NCI-H774 (cell line): ENCODE measurements at places on chromosomes 2 and 18.

- DNase-seq = no peak
Observed at GRCh38 chr2:28949617-28950305, 31.3 kb upstream of the TOGARAM2 start.

DNA sequence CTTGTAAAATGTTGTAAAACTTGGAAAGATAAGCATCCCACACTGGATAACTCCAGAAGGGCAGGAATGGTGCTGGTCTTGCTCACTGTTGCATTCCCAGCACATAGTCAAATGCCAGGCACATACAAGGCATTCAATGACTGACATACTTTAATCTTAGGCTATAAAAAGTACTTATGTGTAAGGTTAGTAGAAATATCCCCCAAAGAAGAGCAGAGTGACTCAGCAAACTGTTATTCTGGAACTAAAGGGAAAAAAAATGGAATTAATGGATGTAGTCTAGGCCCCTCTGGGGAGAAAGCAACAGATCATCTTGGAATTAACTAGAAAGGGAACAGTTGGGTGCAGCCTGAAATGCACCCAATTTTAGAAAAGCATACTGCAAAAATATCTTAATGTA, 9.0 kb downstream of the ZBTB14 start:
- DNase-seq = no peak

DNA sequence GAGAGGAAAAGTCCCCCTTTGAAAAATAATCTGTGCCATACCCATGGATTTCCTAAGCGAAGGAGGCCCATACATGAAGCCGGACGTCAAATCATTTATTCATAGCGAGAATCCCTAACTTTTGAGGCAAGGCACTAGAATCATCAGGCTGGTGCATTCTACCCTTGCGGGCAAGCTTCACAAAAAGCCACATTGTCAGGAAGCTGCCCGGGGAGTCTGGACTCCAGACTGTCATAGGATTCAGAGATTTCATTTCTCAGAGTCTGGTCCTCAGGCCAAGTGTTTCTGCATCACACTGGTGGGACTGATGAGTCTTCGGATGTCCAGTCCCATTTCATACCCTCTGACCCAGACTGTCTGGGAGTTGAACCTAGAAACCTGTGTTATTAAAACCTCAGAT, 8.9 kb downstream of the SLC9A4 start:
- DNase-seq = no peak

- DNase-seq = no peak
Observed at GRCh38 chr2:69200107-69200520, 186.9 kb downstream of the GFPT1 start.

GRCh38 chr2:54546518-54546917, 90.4 kb downstream of the SPTBN1 start:
- no peak for DNase-seq

DNA sequence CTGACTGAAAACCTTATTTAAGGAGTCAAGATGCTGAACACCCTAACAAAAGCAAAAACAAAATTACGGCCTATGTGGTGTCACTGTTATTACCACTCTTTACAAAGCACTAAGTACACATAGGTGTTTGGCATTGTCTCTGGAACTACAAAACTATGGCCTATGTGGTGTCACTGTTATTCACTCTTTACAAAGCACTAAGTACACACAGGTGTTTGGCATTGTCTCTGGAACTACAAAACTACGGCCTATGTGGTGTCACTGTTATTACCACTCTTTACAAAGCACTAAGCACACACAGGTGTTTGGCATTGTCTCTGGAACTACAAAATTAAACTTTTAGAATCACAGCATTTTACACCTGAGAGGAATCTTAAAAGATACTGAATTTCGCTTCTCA, 47.4 kb downstream of the SLC35F5 start:
- peak; percentile 94 for DNase-seq

- DNase-seq = no peak
Observed at GRCh38 chr18:57251747-57252146, 100.6 kb upstream of the ST8SIA3 start.

DNA sequence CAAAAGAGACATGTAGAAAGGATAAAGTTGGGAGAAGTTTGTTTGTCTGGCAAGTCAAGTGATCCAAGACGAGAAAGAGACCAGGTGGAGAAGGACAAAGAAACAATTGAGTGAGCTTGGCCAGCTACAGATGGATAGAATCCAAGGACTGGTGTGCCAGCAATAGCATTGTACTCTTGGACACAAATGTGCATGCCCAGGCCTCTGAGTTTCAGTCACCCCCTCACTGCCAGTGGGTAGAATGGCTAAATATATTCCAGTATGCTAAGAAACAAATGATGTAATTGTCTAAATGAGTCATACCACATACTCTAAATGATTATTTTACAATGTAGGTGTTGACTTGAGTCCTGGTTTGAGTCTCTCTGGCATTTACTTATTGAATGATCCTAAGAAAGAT, 881.3 kb downstream of the LRRTM4 start:
- DNase-seq = no peak

GRCh38 chr2:53636596-53636995, 131.0 kb upstream of the CHAC2 start:
- DNase-seq = no peak

DNA sequence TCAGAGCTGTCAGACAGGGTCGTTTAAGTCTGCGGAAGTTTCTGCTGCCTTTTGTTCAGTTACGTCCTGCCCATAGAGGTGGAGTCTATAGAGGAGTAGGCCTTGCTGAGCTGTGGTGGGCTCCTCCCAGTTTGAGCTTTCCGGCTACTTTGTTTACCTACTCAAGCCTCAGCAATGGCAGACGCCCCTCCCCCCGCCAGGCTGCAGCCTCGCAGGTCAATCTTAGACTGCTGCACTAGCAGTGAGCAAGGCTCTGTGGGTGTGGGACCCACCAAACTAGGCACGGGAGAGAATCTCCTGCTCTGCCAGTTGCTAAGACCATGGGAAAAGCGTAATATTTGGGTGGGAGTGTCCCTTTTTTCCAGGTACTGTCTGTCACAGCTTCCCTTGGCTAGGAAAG, 86.5 kb downstream of the EFEMP1 start:
- no peak for DNase-seq

DNA sequence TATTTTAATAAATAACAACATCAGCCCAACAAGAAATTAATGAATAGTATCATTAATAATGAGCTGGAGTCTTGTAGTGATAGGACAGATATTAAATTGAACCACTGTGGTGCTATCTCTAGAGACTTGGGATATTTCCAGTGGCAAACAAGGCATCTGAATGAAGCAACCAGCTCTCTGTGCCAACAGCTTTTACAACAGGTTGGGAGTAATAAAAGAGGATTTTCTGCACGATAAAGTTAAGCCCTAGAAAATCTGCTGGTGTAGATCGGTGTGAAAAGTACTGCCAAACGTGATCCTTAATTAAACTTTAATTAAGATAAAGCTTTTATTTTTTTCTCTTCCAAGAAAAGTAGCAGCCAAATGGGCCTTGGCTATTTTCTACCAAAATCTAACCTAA, 385.5 kb downstream of the NR4A2 start:
- no peak for DNase-seq

DNA sequence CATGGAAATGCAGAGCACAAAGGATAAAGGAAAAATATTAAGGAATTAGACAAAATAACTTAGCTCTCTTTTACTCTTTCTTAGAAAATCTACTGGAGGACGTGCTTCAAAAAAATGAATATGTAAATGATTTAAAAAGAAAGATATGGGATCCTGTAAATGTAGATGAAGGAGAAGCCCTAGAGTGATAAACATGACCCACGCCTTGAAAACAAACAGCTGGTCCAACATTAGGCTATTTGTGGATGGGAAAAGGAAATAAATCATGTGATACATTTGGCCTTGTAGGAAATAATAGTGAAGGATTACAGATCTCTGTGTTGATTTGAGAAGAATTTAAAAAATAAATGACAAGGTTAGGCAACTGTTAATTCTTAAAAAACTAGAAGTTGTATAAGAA, 492.1 kb upstream of the SLC39A10 start:
- DNase-seq = no peak

- no peak for DNase-seq
Observed at GRCh38 chr2:172285010-172285621, 142.3 kb upstream of the ITGA6 start.

- DNase-seq = no peak
Observed at GRCh38 chr18:77708826-77709506, 459.3 kb downstream of the GALR1 start.

DNA sequence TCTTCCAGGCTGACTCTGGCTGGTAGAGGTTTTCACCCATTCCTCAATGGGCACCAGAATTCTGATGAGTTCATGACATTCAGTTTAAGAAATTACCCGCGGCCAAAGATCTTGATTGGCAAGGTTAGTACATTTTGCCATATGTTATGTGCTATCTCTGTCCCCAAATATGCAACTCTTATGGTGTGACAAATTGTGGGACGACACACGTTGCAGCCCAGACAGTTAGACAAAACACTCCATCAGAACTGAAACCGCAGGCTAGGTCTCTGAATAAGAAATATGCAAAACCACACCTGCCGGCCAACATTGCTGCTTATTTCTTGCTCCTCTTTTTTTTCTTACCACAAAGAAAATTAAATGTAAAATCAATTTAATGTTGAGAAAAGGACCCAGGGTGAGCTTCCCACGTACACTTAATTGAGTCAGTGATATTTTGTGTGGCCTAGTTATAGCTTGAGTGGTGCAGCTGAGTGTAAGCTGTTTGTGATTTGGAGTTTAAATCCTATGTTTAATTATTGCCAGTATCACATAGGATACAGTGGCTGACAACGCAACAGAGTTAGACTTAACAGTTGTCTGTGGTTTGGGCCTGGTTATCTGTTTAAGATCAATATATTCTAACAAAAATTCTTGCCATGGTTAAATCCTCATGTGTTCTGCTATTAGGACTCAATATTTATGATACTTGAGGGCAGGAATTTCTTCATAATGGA, 35.7 kb upstream of the LTBP1 start:
- DNase-seq = no peak

- DNase-seq = no peak
Observed at GRCh38 chr2:96594282-96594681, 43.8 kb downstream of the KANSL3 start.

- DNase-seq = no peak
Observed at GRCh38 chr2:128533101-128533500, 214.4 kb upstream of the HS6ST1 start.

- no peak for DNase-seq
Observed at GRCh38 chr2:206001912-206002311, 84.1 kb downstream of the INO80D start.

GRCh38 chr2:130762031-130762909, 6.9 kb downstream of the AMER3 start:
- no peak for DNase-seq

- DNase-seq = no peak
Observed at GRCh38 chr18:40079786-40080185, 1875.2 kb upstream of the PIK3C3 start.

GRCh38 chr2:10258326-10258725, 44.4 kb upstream of the HPCAL1 start:
- no peak for DNase-seq

DNA sequence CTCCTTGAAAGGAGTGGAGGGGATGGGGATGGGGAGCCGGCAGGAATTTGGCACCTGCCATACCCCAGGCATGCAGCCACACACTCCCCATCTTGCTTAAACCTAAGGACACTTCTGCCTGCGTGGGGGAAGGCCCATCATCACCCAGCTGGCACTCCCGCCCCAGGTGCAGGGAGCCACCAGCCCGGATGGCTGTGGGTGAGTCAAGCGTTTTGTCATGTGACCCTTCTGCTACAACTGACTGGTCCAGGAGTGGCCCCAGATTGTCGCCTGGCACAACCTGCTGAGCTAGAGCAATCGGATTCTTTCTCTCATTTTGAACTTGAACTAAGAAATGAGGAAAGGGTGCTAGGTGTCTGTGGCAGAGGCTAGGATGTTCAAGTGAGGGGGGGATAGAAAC, 61.3 kb downstream of the TSN start:
- DNase-seq = no peak

- DNase-seq = no peak
Observed at GRCh38 chr18:62337336-62337735, 12.2 kb downstream of the TNFRSF11A start.

DNA sequence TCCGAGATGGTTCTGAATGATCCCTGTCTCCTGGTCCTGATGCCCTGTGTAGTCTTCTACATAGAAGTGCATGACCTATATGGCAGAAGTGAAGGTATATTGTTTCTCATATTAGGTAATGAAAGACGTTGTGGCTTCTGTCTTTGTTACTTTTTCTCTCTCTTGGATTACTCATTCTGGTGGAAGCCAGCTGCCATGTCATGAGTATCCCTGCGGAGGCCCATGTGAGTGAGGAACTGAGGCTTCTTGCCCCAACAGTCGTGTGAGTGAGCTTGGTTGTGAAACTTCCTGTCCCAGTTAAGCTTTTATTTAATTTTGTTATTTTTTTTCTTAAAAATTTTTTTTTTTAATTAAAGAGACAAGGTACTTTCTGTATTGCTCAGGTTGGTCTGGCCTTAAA, 134.7 kb downstream of the UBR3 start:
- DNase-seq = no peak

DNA sequence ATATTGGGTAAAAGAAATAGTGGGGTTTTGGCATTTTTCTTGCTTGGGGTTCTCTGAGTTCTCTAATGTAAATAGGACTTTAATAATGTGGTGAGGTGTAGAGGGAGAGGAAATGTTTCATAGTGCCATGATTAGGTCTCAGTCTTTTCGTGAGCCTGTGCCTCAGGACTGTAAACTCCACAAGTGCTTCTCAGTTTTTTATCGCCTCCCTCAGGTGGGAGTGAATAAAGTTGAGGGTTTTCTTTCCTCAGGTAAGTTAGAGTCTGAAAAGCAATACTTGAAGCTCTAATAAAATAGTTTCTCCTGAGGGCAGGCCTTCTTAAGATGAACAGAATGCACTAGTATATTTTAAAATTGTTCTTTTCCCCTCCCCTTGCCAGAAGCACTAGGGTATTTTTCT, 243.1 kb upstream of the SETBP1 start:
- DNase-seq = no peak

GRCh38 chr2:63001576-63001975, 49.1 kb upstream of the OTX1 start:
- no peak for DNase-seq

- no peak for DNase-seq
Observed at GRCh38 chr2:33378556-33379210, 97.8 kb upstream of the RASGRP3 start.

- DNase-seq = no peak
Observed at GRCh38 chr2:218582076-218582475, 13.4 kb downstream of the CNOT9 start.

DNA sequence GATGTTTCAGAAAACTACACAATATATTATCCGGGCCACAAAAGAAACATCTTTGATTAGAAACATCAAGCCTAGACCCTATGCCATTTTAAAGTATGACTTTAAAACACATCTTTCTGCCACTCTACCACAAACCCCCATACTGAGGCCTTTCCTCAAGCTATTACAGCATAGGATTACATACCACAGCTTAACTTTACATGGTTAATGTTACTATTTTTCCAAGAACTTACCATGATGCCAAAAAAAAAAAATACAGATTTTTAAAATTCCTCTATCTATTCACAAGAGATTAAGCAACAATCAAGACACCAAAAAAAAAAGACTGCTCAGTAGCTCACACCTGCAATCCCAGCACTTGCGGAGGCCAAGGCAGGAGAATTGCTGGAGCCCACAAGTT, 9.0 kb downstream of the NCKAP1 start:
- no peak for DNase-seq
